Right cardiac atrium (tissue), 5 donors: ENCODE measurements at places on chromosomes 7 and 10. TPM values are rescaled to one million over a fixed set of nuclear protein-coding genes. Genes with fewer than 3 reads are reported as not detected.
A peak's percentile ranks its signal among the peaks of the same experiment; 100 is the strongest.

DNA sequence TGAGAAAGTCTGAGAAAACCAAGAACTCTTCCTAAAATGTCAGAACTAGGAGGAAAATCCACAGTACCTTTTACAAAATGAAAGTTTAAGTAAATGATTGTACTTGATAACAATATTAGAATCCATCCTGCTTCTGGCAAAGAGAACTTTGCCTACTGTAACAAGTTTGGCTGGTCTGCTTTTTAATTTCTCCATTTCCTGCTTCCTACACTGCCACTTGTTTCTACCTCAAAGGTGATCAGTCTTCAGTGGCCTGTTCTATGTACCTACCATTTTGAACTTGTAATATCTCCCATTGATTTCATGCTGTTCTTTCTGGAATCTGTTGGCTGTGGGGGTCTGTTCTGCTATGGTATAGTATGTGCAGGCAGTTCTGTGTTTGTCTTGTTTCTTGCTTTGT, 32.9 kb upstream of the CAPZA2 start:
- DNase-seq, result no peak

The ARHGEF5 gene
- total RNA-seq, result 4.3 TPM

DNA sequence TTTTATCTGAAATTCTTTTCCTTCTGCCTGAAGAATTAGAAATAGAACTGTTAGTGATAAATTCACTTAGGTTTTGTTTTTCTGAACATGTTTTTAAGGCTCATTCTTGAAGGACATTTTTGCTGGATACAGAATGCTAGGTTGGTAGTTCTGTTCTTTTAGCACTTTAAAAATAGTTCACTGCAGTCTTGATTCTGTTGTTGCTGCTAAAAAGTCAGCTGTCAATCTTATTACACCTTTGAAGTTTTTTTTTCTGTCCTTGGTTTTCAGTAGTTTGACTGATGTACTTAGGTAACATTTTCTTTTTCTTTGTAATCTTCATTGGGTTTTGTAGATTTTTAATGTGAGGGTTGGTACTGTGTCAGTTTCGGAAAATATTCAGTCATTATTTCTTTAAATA, 48.7 kb downstream of the C1GALT1 start:
- no peak for DNase-seq

DNA sequence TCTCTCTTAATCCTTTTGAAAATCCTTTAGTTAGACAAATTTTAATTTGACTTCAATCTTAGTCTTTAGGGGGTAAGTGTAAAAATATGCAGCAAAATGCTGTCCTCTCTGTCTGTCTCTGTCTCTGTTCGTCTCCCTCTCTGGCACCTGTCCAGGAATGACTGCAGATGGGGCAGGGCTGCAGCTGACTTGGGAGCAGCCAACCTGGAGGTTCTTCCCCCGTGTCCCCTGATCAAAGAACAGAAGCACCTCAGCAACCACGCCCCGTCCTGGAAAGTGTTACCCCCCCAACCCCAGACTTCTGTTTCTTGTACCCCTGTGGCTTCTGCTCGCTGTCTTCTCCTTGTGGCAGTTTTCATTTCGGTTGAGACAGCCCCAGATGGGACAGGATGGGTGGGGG, 141.6 kb upstream of the NPS start:
- no peak for DNase-seq

- DNase-seq, result no peak
Measured at GRCh38 chr10:63166742-63167258, 33.7 kb downstream of the NRBF2 start.

DNA sequence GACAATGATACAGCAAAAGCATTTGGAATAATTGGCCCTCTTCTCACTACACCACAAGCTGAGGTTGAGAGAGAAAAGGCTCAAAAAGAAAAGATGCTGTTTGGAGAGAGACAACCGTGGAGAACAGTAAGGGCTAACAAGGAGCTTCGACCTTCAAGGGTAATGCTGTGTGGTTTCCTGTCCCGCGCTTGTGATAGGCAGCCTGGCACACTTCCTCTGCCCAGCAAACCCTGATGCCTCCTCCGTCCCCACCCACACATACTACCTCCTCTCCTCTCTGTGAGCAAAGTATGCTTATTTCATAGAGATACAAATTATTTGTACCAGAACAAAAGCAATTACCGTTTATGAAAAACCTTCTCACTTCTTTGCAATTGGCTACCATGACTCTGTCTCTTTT, 755.4 kb downstream of the KCNMA1 start:
- peak; percentile 45 for DNase-seq
